ENCODE measurements at places on chromosomes 2 and 18.
A peak's percentile ranks its signal among the peaks of the same experiment; 100 is the strongest.

GRCh38 chr18:47735041-47735702 lies 195.3 kb downstream of the SMAD2 start:
- no peak for DNase-seq

GRCh38 chr2:241692448-241692847 lies 5.8 kb upstream of the DTYMK start:
- no peak for DNase-seq

GRCh38 chr2:165697748-165698443 lies 96.2 kb downstream of the GALNT3 start:
- no peak for DNase-seq

- DNase-seq: no peak
Measured at GRCh38 chr2:196915507-196916189, 10.9 kb downstream of the PGAP1 start.

GRCh38 chr2:120396013-120396860 lies 50.3 kb downstream of the INHBB start:
- peak; percentile 82 for DNase-seq

DNA sequence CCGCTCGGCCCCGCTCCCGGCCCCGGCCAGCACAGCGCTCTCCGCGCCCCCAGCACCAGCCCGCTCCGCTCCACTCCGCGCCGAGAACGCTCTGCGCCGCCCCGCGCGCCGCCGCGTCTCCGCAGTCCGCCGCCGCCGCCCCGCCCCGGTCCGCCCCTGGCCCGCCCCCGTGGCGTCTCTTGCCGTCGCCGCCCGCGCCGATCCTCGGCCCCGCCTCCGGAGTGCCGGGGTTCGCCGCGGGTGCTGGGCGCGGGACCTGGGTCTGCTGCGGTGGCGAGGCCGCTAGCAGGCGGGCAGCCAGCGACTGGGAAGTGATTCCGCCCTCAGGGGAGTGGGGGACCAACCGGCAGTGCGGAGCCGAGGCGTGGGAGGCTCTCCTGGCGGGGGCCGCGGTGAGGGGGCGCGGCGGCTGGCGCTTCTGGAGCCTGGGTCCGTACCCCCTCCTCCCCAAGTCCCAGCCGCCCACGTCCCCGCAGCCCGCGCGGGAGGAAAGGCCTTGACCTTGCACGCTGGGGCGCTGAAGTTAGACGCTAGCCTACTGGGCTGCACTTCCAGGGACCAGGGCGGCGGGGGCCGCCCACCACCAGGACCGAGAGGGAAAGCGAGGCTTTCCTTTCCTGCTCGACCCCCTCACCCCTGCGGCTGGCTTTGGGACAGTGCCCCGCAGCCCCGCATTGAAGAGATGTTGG lies at the start of gene HS6ST1:
TSS of gene HS6ST1 (minus strand) at position 93 of the 689 bp plus-strand sequence. CDS start 305 bp downstream, outside the sequence.
- peak; percentile 93 for DNase-seq

DNA sequence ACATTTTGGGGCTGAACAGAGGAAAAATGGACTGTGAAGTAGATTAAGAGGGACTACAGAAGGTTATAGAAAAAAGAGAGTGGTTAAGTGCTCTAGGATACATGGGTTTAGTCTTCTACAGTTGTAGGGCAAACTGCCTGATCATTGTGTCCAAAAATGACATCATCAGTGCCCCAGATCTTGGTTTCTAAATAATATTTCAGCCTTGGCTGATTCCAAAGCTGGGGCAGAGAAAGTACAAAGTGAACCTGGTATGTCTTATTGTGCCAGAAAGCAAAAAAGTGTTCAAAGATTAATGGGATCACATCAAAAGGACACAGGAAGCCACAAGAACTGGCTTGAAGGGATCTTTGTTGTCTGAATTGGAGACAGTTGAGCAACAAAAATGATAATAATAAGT lies 97.1 kb upstream of the ZNF521 start:
- DNase-seq: no peak

GRCh38 chr2:120611016-120611415 lies 124.7 kb upstream of the GLI2 start:
- no peak for DNase-seq

DNA sequence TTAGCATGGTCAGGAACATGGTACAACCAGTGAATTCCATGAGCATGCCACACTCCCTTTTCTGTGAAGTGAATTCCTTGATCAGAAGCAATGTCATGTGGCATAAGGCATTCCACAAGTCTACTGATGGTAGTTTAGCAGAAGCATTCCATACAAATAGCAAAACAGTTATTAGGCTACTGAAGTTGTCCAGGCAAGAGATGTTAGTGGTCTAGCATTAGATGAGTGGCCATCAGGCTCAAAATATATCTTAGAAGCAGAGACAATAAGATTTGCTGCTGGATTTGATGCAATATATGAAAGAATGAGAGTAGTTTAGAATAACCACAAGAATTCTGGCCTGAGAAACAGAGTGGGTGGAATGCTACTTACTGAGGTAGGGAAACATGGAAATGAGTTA lies 355.3 kb upstream of the NRXN1 start:
- DNase-seq: no peak

DNA sequence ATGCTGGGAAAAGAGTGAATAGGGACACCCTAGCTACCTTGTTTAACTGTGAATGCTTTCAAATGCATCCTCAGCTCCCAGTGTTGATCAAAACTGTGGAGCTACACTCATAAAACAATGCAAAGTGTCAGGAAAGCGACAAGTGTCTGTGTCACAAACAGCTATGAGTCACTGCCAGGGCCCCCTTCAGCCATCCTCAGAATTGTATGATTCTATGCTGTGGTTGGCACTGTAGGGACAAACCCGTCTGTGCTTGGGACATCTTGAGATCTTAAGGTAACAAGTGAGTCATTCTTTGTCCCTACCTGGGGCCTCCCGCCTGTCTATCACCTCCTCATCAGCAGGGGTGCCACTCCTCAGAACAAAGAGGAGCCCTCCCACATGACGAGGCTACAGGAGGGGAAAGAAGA lies 42.4 kb downstream of the KLF7 start:
- DNase-seq: peak; percentile 44

GRCh38 chr2:216694082-216694825 lies 1.1 kb downstream of the IGFBP5 start:
- DNase-seq: no peak

DNA sequence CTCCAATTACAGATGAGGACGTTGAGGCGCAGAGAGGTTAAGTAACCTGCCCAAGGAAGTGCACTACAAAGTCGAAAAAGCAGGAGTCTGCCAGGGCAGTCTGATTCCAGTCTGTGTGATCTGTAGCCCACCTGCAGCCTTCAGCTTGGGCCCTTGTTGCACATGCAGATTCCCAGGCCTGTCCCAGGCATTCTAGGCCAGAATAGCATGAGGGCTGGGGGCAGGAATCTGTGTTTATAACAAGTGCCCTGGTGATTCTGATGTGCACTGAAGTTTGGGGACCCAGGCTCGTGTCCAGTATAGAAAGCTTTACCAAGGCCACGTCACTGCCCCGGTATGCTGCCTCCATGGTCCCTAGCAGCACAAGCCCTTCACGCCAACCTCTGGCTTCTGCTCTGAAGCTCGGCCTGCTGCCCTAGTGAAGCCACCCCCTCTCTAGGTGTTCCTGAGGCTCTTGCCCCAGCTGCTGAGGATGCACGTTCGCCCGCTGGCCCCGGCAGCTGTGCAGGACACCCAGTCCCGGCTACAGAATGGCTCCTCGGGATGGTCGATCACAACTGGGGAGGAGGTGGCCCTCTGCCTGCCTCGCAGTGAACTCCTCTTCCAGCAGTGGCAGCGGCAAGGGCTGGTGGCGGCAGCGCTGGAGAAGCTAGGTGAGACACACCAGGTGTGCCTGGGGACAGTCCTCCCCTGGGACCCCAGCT lies 4.6 kb downstream of the CHRNG start:
- no peak for DNase-seq

- no peak for DNase-seq
Measured at GRCh38 chr2:4151521-4151920, 448.1 kb downstream of the DCDC2C start.

DNA sequence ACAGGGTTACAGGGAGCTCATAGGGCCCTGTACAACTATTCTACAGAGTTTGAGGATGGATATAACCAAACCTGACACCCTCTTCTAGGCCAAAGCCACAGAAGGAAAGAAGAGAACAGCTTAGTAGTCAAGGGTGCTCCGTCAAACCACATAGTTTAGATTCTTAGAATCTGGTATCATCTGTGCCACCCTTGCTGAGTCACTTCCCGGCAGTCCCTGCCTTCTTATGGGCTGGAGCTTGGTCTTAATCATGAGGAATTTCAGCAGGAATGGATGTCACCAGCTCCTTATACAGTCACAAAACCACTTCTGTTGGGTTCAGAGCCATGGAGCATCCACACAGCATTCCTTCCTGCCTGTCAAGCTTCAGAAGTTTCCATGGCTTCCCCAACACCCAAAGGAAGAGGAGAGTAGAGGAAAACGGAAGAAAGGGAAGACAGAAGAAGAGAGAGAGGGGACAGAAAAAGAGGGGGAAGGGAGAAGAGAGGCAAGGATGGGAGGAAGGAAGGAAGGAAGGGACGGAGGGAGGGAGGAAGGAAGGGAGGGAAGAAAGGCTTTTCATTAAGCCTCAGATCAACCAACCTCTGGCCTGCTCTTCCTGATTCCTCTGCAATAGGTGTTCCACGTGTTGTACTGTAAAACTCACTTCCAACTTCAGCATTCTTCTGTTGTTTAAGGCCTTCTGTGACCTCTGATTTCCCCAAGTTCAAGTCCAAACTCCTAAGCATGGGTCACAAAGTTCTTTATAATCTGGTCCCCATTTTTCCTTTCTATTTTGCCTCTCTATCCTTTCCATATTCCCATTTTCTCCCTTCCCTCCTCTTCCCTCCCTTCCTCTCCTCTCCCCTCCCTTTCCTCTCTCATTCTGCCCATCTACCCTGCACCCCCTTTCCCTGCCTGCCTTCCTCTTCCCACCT lies 246.1 kb upstream of the TNP1 start:
- DNase-seq: peak; percentile 24

- no peak for DNase-seq
Measured at GRCh38 chr2:172260336-172260735, 157.6 kb upstream of the DLX2 start.

- DNase-seq: no peak
Measured at GRCh38 chr18:9380621-9381395, 46.2 kb downstream of the TWSG1 start.

DNA sequence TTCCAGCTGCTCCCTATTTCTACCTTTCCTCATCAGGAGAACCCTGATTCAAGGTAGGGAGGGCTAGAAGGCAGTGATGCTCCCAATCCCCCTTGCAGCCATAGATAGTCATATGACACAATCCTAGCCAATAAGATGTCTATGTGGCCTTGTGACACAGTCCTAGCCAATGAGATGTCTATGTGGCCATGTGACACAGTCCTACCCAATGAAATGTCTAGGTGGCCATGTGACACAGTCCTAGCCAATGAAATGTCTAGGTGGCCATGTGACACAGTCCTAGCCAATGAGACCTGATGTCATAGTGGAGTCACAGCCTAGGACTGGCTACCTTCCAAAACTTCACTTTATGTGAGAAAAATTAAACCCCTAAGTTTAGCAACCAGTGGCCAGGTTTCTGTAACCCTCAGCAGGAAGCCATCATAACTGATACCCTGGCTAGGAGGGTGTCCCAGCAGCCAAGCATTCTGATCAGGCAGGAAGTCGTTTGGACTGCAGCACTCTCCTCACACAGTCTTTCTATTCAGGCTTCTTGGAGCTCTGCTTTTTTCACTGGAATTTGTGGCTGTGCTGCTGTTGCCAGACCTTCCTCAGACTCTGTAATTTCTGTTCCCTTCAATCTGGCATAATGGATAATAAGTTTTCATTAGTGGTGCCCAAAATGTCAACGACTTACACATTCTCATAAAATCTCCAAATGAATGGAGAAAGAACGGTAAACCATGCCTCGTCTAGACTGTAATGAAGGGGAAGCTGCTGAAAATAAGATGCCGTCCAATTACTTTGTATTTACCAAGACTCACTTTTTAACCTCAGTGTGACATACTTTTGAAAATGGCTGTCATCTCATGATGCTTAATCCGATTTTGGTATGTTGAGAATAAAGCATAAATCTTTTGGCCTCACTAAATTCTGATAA lies 165.0 kb upstream of the NCKAP5 start:
- DNase-seq: no peak

DNA sequence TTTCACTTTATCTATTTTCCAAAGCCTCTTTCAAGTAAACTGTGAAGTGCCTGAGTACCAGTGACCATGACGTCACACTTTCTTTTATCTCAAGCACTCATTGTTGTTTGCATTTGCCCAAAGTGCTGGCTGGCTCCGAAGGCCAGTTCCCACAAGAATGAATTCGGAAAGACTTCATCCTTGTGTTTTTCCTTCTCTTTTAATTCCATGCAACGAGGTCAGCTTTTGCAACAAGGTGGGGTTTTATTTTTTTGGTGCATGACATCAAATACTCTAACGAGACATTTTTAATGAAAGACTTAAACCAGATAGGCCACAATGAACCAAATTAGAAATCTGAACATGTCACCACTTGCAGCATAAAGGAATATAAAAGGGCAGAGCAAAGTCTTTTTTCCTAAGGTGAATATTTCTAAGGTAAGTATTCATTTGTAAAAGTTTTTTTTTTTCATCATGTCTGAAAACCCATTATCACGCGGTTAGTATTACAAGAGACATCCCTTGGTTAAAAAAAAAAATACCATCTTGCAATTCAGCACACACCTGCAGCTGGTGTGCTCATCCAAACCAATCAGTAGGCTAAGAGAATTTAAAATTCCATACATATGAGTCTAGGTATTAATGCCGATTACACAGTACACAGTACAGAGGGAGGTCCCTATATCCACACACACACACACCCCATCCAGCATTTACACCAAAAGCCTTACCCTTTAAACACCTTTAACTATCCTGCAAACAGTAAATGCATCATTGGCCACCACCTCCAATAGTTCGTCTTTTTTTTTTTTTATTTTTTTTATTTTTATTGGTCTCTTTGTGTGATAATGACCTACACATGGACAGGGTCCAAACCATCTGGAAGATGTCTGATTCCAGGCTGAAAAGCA lies 2.3 kb downstream of the ARL4C start:
- no peak for DNase-seq

DNA sequence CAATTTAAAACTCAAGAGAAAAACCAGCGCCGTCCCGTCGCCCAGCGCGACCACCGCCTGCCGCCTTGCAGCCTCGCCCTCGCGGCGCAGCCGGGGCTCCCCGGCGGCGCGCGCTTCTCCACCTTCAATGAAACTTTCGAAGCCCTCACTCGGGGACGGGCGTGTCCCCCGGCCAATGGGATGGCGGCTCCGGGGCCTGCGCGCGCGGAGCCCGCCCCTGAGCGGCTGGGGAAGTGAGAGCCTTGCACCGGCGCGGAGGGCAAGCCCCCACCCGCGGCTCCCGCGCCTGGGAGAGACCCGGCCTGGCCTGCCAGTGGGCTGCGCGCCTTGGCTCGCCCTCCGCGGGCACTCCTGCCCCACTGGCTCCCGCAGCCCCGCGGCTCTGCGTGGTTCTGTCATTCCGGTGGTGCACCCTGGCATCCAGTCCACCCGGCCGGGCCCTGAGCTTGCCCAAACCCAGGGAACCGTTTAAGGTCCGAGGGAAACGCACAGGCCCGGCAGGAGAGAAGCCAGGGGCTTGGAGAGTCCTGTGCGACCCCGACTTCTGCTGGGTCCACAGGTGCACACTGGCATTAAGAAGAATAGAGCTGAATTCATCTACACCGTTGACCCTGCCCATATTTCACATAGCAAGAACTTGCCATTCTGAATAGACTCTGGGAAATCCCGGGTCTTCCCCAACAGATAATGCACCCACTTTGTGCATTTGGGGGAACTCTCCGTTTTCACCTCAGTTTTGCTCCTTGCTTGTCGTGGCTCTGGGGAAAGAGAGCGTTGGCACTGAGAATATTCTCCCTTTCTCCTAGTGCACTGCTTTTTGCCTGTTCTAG lies at the start of gene PIEZO2:
TSS of gene PIEZO2 (minus strand) at position 129 of the 830 bp plus-strand sequence. CDS start 981 bp downstream, outside the sequence.
- DNase-seq: peak; percentile 90

Measured in iPS-NIHi11 (cell line).